ENCODE measurements at places on chromosomes 13 and 19. TPM values are rescaled to one million over a fixed set of nuclear protein-coding genes. Genes with fewer than 3 reads are reported as not detected.

GRCh38 chr19:28878862-28879566, 333.9 kb downstream of the UQCRFS1 start:
- DNase-seq, result peak; percentile 62

- no peak for DNase-seq
Measured at GRCh38 chr13:30529085-30529834, 63.5 kb upstream of the HMGB1 start.

DNA sequence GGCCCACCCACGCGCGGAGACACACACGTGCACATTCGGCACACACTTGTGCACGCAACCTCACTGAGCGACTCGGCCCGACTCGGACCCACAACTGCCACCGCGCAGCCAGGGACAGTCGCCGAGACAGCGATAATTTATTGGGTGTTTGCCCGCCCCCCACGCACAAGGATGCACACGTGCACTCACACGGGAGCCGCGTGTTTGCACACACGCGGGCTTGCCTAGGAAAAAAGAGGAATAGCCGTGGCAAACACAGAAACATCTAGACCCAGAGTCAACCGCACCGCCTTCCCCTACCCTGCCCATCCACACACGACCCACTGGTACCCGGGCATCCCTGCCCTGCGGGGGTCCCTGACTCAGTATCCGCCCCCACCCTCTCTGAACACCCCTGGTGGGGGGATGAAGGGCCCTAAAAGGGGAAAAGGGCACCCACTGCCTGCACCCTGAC, 1.1 kb upstream of the SSBP4 start:
- no peak for DNase-seq

GRCh38 chr13:36445891-36446351, 13.6 kb downstream of the CCNA1 start:
- DNase-seq, result no peak

Gene CRLF1
- 3.2 TPM for polyA plus RNA-seq

DNA sequence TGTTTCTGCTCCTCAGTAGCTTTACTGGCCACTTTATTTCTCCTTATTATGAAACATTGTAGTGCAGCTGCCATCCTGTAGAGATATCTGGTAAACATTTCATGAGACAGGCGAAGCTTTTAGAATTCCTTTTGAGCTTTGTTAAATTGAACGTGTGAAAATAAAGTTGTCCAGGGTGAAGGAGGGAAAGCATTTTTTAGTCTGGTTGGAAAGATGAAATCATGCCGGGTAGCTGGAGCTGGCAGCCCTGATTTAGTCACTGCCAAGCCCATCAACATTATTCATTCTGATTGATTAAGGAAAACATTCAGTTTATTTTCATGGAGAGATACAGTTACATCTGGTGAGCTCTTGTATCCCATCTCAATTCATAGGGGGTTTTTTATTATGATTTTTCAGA, 326.2 kb upstream of the GPC6 start:
- no peak for DNase-seq

Gene ARL11
- 0.49 TPM for polyA plus RNA-seq

GRCh38 chr13:74221752-74222151, 87.5 kb upstream of the KLF12 start:
- DNase-seq, result no peak

GRCh38 chr13:30465343-30465592, 468 bp downstream of the HMGB1 start:
- DNase-seq, result no peak

DNA sequence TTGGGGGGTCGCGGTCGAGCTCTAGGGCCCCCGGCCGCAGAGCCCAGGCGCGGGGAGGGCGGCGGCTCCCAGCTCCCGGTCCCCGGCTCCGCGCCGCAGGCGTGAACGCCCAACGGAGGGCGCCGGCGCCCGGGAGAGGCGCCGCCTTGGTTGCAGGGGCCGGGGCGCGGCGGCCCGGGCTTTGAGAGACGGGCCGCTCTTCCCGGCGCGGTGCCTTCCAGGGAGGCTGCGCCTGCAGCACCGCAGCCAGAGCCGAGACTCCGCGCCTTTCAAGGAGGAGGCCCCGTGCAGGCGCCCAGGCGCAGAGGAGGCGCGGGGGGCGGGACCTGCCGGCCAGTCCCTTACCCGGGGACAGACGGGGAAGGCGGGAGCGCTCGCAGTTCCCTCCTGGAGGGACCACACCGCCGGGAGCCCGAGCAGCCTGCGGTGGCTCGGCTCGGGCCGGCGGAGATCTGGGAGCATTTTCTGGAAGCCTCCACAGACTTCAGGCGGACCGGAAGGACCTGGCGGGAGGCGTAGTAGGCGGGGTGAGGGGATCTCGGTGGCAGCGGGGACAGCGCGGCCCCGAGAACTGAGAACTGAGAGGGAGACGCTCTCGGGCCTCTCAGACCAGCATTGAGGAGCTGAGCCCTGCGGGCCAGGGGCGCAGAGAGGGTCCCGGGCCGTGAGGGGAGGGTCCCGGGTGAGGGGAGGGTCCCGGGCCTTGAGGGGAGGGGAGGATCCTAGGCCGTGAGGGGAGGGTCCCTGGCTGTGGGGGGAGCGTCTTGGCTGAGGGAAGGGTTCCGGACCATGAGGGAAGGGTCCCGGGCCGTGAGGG, 25.5 kb upstream of the MCF2L start:
- DNase-seq, result no peak

Gene LIM2
- 0.24 TPM for polyA plus RNA-seq

GRCh38 chr19:35310811-35311465, 18.0 kb upstream of the CD22 start:
- DNase-seq, result no peak

DNA sequence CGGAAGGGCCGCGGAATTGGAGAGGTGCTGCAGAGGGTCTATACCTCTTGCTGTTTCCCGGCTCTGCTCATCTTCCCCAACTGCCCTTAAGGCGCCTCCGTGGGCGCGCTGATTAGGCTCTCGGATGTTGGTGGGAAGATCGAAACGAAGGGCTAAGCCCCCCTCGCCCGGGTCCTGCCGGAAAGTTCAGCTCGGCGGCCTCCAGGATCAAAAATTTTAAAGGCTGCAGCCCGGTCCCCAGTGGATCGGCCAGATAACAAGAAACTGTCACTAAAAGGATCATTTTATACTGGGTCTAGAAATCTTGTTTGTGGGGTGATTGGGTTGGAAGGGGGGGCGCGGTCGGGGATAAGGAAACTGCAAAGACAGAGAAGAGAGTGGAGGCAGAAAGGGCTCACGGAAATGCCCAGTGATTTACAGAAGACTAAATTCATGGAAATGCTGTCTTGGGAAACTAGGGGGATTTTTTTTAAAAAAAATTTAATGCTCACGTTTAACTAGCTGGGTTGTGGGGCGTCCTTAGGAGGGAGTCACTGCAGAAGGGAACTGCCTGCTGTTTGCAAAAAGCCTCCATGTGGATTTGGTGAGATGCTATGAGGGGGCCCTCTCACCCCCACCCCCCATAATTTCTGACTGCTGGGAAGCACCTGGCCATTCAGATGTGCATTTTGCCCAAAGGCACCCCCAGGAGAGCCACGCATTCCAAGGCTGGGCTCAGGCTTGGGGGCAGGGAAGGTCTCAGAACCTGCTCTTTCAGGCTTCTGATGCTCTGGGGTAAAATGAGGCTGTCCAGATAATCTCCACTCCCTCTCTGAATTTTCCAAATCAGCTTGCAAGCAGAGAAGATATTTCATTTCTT, 7.7 kb downstream of the CDX2 start:
- DNase-seq, result no peak

- DNase-seq, result no peak
Measured at GRCh38 chr13:62879071-62879470, 1463.4 kb upstream of the PCDH20 start.

GRCh38 chr19:51100601-51101000, 7.6 kb downstream of the CTU1 start:
- no peak for DNase-seq

DNA sequence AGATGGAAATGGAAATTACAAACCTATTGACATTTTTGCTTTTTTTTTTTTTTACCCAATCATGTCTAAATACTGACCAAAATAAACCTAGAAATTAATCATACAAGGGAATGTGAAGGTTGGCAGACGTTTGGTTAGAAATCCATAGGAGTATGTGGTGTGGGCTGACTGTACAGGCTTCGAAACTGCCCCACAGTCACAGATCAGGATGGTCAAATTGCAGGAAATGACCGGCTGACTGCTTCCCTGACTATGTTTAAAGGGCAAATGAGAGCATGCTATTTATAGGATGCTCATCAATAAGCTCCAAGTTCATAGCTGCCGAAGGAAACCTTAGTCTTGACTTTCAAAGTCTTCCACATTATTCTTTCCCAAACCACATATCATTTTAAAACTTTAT, 118.4 kb downstream of the COG6 start:
- DNase-seq, result no peak

DNA sequence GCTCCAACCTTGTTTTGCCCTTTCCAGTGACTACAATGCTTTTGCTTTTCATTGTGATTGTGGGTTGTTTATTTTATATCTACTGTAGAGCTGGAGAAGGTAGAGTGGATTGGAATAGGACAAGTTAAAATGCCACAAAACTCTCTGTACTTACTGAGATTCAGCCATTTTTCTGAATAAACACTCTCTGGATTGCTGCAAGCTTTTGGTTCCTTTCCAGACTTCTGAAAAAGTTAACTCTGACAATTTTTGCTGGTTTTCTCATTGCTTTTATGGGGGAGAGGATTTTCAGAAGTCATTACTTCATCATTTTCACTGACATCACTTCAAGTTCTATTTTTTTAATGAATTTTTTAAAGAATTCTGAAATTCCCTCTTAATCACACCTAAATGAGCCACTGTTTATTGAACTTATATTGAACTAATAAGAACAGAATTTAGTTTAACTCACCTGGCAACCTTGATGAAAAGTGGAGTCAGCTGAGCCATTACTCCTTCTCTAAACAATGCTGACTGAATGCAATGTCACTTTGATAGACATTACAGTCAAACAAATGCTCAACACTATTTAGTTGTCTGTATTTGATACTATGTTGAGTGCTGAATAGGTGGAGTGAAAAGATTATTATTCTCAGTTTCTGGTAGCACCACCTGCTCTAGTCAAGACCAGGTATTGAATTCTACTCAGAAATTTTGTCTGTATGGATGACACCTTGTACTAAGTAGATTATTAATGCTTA, 303.5 kb downstream of the DLEU7 start:
- DNase-seq, result no peak

GRCh38 chr19:47494729-47495128, 10.7 kb upstream of the KPTN start:
- no peak for DNase-seq

- DNase-seq, result no peak
Measured at GRCh38 chr13:50766013-50766412, 77.5 kb downstream of the DLEU7 start.

DNA sequence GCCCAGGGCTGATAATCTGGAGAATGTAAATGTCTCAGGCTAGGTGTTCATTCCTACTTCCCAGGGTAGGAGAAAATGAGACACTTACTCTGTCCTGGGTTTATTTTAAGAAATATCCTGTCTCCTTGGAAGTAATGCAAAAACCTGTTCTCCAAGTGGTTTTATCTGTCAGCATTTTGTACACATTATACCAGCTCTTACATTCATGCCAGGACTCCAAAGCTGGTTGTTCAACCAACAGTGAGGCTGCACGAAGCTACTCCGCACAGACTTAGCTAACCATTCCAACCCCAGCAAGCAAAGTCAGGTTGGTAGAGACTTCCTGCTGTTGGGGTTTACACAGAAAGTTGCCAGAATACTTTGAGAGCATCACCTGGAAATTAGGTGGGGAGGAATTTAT, 55.6 kb downstream of the SLC7A1 start:
- no peak for DNase-seq

GRCh38 chr19:7701654-7702457, at the start of gene FCER2:
TSS of gene FCER2 (minus strand) at chr19:7702131. CDS start at chr19:7699760, 2,371 bp downstream.
- no peak for DNase-seq

DNA sequence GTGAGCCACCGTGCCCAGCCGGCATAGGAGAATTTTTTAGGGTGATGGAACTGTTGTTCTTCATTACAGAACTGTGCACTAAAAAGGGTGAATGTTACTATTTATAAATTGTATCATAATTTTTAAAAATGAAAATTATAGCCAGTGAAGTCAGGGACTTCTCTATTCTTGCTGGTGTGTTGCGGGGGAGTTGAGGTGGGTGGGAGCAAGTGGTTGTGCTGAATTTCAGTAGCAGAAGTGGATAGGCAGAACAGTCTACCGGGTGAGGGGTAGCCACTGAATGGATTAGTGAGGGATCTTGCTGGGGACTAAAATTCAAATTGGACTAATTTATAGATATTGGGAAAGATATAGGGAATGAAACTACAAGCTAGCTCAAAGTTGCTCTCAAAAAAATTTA, 74.0 kb downstream of the CAB39L start:
- DNase-seq, result no peak

Gene ZNF562
- 24.2 TPM for polyA plus RNA-seq

Gene SIGLEC14
- polyA plus RNA-seq, result 0.79 TPM

DNA sequence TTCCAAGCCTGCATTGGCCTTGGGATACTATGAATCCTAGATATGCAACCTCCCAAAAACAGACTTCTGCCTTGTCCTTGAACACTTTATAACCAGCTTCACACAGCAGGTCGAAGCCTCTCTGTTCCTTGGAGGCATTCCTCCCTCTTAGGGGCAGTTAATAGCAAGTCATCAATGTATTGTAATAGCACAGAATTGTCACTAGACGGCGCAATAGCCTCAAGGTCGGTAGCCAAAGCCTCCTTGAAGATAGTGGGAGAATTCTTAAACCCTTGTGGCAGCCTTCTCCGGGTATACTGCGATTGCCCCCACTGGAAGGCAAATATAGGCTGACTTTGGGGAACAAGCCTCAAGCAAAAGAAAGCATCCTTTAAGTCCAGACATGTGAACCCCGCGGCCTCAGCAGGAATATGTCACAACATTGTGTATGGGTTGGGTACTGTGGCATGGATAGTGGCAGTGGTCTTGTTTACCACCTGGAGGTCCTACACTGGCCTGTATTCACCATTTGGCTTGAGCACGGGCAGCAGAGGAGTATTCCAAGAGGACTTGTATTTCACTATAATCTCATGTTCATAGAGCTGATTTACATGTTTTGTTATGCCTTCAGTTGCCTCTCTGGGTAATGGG, 61.1 kb downstream of the ZNF431 start:
- peak; percentile 17 for DNase-seq

- no peak for DNase-seq
Measured at GRCh38 chr13:109940637-109941036, 154.3 kb upstream of the IRS2 start.

Gene GATAD2A
- polyA plus RNA-seq, result 39.0 TPM

Gene HIPK4
- polyA plus RNA-seq, result 0.07 TPM

GRCh38 chr13:109307027-109307426, 479.4 kb downstream of the IRS2 start:
- no peak for DNase-seq

- DNase-seq, result peak; percentile 87
Measured at GRCh38 chr19:35247526-35248309, 1.1 kb upstream of the LSR start.

Measured in right renal cortex interstitium (tissue), 3 donors.